Effector CD4-positive, alpha-beta T cell (primary cell): ENCODE measurements at places on chromosomes 7 and 10.

DNA sequence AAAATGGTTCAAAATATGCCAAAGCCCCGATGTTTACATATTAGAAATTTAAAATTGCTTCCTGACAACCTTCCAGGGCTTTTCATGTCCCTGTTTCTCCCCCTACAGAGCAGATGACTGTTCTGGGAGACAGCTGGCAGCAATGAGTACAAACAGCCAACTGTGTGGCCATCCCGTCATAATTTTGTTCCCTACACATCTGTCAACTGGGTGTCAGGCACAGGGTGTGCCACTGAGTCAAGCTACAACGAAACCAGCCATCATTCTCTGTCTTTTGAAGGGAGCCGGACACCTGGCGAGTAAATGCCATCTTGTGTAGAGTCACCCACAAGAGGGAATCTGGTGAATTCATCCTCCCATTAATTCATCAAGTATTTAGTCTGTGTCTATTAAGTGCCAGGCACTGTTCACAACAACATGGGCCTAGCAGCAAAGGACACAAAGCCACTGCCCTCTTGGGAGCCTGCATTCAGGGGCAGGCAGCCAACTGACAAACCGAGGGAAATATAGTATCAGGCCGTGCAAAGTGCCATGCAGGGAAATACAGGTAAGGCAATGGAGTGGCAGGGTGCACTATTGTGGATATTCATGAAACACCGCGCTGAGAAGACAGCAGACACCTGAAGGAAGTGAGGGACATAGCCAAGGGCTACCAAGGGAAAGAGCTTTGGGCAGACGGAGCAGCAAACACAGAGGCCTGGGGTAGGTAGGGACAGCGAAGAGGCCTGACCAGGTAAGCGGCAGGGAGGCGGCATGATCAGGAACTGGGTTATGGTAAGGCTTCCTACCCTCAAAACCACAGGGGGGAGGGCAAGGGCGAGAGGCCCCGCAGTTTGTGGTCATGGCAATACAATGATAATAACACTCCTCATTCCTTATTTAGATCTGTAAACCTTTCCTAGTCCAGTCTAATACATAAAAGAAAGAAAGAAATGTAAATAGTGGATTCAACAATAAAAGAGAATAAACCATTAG lies 213.6 kb downstream of the FAM107B start:
- no peak for DNase-seq

- no peak for DNase-seq
These were observed 33.9 kb downstream of the STRIP2 start for GRCh38 chr7:129468087-129468486.

- no peak for DNase-seq
These were observed 154.2 kb downstream of the LCOR start for GRCh38 chr10:96986200-96986856.

GRCh38 chr7:4631380-4632179 lies 50.5 kb upstream of the FOXK1 start:
- no peak for DNase-seq

DNA sequence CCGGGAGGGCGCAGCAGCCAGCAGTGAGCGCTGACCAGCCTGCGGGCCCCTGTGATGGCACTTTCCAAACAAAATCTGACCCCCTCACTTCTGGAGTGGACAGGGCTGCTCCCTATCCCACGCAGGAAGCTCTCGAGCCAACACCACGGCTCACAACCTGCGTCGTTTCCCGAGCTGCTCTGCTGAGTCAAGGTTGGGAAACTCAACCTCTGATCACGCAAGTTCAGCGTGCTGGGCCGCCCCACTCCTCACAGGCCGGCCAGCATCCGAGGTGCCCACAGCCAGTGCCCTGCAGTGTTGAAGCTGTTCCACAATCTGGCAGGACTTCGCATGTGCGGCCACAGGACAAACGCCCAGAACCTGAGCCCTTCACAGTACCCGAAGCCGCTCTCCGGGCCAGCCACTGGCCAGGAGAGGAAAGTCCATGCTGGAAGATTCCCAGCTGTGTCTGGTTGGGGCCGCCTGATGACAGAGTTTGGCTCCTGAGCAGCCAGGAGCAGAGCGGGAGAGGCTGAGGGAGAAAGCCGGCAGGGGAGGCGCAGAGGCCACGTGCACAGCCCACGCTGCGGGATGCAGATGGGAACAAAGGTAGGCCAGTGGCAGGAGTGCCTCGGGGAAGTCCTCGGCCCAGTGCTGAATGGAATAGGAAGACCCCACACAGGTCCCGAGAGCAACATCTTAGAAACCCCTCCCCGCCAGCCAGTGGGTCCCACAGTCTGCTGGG lies 263.3 kb upstream of the TCERG1L start:
- no peak for DNase-seq

DNA sequence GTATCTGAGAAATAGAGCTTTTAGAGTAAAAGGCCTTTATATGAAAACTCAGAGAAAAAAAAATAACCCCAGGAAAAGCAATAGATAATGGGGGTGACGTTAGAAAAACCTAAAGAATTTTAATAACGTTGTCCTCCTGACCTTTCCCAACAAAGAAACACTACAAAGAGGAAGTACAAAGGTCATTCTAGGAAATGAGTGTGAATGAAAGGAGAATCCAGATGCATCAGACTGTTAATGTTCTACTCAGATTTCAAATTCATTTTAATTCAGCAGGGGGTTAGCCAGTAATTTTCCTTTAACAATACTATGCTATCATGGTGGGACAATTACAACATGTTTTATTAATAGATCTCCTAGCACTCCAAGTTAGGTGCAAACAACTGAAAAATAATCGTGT lies 73.8 kb upstream of the CDK1 start:
- DNase-seq: no peak

DNA sequence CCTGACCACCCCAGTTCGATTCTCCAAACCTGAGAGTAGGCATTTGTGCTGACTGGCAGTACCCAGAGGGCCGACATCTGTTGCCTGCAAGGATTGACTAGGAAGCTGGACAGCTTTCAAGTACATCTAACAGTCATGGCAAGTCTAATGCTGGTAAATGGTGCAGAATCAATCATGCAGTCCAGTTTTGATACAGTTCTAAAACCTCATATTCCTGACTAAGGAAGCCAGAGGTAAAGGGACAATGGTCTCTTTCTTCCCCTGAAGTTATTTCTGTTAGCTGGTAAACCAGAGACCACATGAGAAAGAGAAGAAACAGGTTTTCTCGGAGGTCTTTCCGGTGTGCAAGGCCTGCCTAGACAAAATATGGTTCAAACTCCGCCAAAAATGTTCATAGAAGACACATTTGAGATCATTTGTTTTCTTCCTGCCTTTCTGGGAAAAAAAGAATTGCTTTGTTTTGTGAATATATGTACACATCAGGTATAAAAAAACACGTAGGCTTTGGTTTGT lies 97.1 kb downstream of the WDR37 start:
- DNase-seq: no peak

- DNase-seq: no peak
These were observed 64.6 kb downstream of the TFEC start for GRCh38 chr7:115965796-115966475.

DNA sequence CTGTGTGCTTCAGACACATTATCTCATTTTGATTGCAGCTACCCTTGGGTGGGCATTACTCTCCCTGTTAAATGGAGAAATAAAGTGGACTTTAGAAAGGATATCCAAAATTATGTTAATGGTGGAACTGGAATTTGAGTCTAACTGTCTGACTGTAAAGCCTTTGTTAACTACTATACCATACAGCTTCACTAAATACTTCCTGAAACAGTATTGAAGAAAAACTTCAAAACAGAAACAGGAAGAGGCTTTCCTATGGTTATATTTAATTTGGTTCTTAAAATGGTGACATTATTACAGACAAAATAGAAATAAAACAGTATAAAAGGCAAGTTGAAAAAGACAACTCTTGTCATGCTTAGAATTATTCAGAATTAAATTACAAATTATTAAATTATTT lies 25.0 kb downstream of the SPAG6 start:
- DNase-seq: no peak

- no peak for DNase-seq
These were observed 256.9 kb upstream of the AKR1E2 start for GRCh38 chr10:4569151-4569550.
